ENCODE measurements at places on chromosomes 11 and 22. TPM values are rescaled to one million over a fixed set of nuclear protein-coding genes. Genes with fewer than 3 reads are reported as not detected.

The APOBEC3B gene
- polyA plus RNA-seq: 2.6 TPM

The SSRP1 gene
- 35.0 TPM for polyA plus RNA-seq

The CREB3L1 gene
- 15.2 TPM for polyA plus RNA-seq

The UCP3 gene
- 2.0 TPM for polyA plus RNA-seq

The KDM4E gene
- polyA plus RNA-seq: not detected

The ANO9 gene
- 0.20 TPM for polyA plus RNA-seq

The CCDC89 gene
- 0.52 TPM for polyA plus RNA-seq

The PICK1 gene
- 31.3 TPM for polyA plus RNA-seq

The VWCE gene
- 0.70 TPM for polyA plus RNA-seq

The ANO3 gene
- 0.27 TPM for polyA plus RNA-seq

The SLC5A12 gene
- polyA plus RNA-seq: 4.4 TPM

The RBM14 gene
- polyA plus RNA-seq: 28.1 TPM

The OR4A16 gene
- polyA plus RNA-seq: not detected

The SLC6A5 gene
- not detected for polyA plus RNA-seq

The SORL1 gene
- polyA plus RNA-seq: 0.57 TPM

The PDE2A gene
- 43.1 TPM for polyA plus RNA-seq

The DLG2 gene
- 2.3 TPM for polyA plus RNA-seq
